ENCODE measurements at places on chromosomes 7 and 10.

DNA sequence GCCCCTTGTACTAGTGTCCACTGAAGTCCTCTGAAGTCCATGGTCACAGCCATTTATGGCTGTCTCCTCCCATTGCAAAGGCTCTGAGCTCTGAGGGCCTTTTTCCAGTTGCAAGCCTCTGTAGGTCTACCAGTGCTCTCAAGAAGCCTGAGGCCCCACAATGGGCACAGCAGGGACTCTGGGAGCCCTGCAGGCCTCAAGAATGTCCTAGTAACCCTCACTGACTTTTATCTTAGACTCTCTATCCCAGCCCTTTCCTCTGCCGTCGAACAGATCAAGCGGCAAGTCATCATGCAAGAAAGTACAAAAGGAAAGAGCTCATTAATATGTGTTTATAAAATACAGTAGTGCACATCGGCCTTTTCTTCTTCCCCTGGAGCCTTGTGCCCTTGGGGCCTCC is 23.4 kb downstream of the VWA2 start:
- DNase-seq = no peak

DNA sequence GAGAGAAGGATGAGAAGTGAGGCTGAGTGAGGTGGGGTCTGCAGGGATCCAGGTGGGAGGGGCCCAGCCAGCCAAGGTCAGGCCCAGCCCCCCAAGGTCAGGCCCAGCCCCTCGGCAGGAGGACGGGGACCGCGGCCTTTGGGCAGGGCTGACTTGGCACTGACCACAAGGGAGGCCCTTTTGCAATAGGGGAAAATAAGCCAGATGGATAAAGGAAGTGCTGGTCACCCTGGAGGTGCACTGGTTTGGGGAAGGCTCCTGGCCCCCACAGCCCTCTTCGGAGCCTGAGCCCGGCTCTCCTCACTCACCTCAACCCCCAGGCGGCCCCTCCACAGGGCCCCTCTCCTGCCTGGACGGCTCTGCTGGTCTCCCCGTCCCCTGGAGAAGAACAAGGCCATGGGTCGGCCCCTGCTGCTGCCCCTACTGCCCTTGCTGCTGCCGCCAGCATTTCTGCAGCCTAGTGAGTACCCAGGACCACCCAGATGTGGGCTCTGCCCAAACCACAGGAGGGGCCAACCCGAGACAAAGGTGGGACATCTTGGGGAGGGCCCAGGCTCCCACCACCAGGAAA is at the start of gene PILRA:
Gene PILRA (plus strand): TSS at position 227 of the 571 bp plus-strand sequence. CDS start 170 bp downstream, at position 397.
- no peak for DNase-seq

GRCh38 chr10:124078714-124079113 is 14.7 kb downstream of the CHST15 start:
- no peak for DNase-seq

DNA sequence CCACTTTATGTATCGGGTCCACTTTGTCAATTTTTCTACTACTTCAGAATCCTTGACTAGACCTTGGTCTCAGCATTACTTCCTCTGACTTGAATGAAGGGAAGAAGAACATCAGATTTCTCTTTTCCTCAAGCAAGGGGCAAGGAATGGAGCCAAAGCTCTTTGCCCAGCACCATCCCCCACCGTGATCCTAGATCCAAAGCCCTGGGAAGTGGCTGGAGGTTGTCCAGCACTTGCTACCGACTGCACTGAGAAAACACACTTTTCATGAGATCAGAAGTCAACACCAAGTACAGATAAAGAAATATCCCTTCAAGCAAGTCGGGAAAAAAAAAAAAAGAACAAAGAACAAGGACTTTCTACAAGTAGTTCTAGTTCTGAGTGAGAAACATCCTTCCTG is 102.1 kb upstream of the DDC start:
- no peak for DNase-seq

DNA sequence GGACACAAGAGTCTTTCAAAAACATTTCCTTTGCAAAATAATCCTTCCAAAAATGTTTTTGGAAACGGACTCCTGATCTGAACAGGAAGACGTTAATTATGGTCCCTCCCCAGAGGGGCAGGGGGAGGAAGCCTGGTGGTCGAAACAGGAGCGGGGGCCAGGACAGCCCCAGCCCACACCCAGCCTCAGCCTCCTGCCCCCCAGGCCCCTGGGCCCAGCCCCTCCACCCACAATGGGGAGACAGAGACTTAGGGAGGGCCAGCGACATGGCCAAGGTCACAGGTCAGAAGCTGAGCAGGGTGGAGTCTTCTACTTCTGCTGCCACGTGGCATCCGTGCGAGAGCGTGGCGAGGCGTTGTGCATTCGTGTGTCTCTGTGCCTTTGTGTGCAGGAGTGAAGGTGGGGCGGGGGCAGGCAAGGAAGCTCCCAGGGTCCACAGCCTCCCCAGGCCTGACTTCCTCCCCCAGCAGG is 14.0 kb upstream of the GRIFIN start:
- no peak for DNase-seq

DNA sequence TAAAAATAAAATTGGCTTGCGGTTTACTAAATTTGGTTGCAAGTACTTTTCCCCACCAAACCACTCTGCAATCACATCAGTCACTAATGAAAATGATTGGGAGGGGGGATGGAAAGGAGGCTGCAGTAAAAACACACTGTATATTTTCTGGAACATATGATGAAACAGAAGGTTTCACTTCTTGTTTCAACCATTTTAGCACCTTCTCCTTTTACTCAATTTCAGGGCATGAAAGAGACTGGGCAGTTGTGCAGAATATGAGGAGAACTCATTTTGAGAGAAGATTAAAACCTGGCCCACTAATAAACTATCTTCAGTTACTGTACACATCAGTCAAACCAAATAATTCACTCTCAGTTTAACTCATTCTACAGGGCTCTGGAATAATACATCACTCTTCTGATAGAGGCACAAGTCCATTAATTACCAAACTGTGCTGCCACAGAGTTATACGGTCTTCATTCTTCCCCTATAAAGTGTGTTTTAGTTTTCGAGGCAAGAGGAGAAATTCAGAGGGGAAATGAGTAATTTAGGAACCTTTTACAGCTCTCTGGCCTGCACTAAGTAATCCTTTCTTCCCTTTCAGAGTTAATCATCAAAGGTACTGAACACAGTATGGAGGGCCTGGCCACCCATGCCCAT is 25.5 kb downstream of the JAZF1 start:
- peak; percentile 15 for DNase-seq

- no peak for DNase-seq
Observed at GRCh38 chr7:93894966-93895640, 4.5 kb upstream of the TFPI2 start.

GRCh38 chr10:69179743-69180524 is at the start of gene SUPV3L1:
Gene SUPV3L1 (plus strand): TSS chr10:69180234. CDS start chr10:69180292, 58 bp downstream.
- peak; percentile 91 for DNase-seq

DNA sequence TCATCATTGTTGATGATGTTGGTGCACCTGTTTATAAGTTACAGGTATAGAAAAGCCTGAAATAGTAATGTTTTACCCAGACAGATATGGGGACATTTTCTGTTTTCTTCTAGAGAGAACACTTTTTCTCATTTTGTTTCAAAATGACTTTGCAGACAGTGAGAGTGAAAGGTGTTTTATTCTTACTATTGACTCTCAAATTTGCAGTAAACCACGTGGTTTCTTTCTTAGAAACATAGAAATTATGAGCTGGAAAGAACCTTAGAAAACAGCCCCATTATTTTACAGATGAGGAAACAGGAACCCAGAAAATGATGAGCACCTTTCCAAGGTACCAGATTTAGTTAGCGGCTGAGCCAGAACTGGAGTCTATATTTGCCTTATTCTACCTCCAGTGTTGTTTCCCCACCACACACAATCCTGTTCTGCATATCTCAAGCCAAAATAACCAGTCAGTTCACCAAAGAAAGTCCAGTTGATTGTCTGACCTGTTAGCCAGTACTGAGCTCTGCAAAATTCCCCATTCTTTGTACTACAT is 138.9 kb upstream of the AHR start:
- peak; percentile 24 for DNase-seq

DNA sequence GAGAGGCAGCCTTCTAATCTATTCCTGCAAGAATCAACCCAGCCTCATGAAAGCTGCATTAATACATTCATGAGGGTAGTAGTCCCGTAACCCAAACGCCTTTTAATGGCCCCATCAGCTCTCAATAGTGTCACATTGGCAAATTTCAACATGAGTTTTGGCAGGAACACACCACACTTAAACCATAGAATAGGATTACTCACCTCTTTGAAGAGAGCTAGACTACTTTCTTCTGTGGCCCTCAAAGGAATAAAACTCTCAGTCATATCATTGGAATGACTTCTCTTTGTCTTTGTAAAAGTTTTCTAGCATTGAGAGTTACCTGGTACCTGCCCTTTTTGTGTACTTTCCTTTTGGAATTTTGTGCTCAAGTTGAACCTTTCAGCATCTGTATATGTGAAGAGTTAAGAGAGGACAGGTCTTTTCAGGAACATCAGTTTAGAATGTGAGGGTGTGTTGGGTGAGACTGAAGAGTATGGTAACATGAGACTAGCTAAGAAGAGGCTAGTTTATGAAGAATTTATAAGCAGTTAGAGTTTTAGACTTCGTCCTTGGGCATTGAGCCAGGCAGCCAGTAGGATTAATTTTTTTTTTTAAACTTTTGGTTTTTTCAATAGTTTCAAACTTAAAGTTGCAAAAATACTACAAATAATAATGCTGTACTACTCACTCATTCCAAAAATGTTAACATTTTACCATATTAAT is 92.6 kb downstream of the MLLT10 start:
- DNase-seq = no peak

- DNase-seq = no peak
Observed at GRCh38 chr7:109259151-109259550, 689.5 kb downstream of the DNAJB9 start.

DNA sequence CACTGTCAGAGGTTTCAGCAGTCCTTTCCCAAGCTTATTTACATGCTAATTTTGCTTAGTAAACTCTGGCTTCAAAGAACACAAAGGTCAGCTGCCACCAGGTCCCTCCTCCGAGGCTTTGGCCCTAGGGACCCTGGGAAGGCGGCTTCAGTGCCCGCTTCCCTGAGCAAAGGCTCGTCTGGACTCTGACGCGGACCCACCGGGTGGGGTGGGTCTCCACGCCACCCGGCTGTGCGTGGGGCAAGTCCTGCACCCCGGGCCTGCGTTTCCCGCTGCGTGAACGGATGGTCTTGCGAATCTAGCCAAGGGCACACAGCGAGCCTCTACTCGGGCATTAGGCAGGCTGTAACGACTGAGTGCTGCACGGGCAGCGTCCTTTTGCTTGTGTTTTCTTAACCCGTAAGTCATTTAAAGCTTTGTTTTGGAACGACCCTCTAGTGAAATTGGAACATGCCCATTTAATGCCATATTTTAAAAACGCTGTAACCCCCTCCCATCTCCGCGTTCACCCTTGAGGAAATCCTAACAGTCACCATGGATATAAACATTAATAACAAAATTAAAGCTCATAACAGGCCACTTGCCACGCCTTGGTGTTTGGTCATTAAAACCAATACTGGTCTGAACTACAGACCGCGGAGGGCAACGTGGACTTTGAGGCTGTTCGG is 828 bp downstream of the BNIP3 start:
- no peak for DNase-seq

- DNase-seq = peak; percentile 30
Observed at GRCh38 chr7:78018641-78019446, 220.3 kb downstream of the PHTF2 start.

DNA sequence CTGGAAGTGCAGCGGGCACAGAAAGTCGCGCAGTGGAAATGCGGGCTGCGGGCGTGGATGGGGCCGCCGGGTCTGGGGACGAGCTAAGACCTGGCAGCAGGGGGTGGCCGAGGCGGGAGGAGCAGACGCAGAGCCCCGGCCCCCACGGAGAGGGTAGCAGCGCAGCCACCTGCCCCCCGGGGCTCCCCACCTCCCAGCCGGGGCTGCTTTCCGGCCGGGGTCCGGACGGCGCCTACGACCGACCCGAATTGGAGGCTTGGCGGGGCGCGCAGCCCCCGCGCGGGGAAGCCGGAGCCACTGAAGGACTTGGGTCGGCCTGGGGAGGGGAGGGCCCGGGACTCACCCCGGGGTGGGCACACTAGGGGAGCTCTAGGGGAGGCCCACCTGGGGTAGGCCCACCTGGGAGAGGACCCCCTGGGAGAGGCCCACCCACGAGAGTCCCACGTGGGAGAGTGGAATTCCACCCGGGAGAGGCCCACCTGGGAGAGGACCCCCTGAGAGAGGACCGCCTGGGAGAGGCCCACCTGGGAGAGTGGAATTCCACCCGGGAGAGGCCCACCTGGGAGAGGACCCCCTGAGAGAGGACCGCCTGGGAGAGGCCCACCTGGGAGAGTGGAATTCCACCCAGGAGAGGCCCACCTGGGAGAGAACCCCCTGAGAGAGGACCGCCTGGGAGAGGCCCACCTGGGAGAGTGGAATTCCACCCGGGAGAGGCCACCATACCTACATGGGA is 854 bp upstream of the CFAP46 start:
- no peak for DNase-seq

- no peak for DNase-seq
Observed at GRCh38 chr10:71701496-71702132, 18.0 kb downstream of the C10orf105 start.

GRCh38 chr10:93299606-93300287 is 182.4 kb downstream of the MYOF start:
- DNase-seq = no peak

DNA sequence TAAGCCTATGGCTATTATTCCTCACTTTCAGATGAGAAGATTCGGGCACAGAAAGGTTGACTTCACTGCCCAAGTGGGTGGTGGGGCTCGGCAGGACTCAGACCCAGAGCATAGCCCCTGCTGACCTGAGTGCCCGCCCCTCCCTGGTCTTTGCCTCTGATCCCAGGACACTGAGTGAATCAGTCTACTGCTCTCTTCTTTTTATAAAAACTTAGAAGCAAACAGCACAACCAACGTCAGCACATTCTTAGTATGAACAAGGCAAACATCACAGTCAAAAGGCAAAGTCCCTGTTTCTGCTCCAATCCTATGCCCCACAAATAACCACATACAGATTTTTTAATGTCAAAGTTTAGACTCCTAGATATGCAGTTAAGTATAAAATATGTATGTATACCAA is 237.8 kb downstream of the ZMYND11 start:
- DNase-seq = no peak

GRCh38 chr10:101405001-101405400 is 51.0 kb downstream of the BTRC start:
- no peak for DNase-seq

- DNase-seq = no peak
Observed at GRCh38 chr7:106100863-106101629, 11.1 kb downstream of the SYPL1 start.

GRCh38 chr7:116167177-116167576 is 43.2 kb upstream of the TES start:
- peak; percentile 54 for DNase-seq

GRCh38 chr7:27546610-27547009 is 116.1 kb downstream of the HIBADH start:
- no peak for DNase-seq

GRCh38 chr7:95180-95862 is 97.0 kb upstream of the FAM20C start:
- DNase-seq = no peak

DNA sequence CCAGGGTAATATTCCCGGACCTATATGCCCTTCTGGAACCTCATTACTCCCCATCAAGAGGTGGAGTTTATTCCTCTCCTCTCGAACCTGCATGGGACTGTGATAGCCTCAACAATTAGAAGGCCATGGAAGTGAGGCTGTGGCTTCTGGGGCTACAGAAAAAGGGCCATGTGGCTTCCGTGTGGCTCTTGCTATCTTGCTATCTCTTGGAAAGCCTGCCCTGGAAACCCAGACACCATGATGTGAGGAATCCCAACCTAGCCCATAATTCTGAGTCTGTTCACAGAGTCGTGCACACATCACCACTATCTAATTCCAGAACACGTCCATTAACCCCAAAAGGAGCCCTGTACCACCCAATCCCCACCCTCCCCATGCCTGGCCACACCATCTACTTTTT is 20.8 kb upstream of the SH3PXD2A start:
- no peak for DNase-seq

GRCh38 chr10:52677086-52677485 is 95.5 kb downstream of the MBL2 start:
- no peak for DNase-seq

GRCh38 chr10:123462756-123463155 is 203.4 kb upstream of the GPR26 start:
- DNase-seq = no peak
